ENCODE measurements at places on chromosomes 13 and 19.

DNA sequence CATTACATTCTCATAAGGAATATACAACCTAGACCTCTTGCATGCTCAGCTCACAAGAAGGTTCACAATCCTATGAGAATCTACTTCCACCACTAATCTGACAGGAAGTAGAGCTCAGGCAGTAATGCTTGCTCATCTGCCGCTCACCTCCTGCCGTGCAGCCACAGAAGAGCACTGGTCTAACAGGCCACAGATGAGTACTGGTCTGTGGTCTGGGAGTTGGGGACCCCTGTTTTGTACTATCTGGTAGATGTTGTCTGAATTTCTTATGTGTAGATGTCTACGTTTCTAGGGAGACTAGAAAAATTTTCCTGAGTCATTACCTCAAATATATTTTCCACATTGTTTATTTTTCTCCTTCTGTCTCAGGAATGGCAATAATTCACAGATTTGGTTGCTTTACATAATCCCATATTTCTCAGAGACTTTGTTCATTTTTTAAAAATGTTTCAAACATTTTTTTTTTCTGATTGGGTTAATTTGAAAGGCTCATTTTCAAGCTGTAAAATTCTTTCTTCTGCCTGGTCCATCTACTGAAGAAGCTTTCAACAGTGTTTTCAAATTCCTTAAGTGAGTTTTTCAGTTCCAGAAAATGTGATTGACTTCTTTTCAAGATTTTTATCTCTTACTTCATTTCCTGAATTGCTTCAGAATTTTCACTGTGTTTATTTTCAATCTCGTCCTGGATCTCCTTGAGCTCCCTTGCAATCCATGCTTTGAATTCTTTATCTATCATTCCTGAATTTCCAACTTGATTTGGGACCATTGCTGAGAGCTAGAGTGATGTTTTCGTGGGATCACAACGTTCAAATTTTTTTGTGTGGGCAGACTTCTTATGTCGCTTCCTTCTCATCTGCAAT is 1322.2 kb downstream of the PCDH9 start:
- DNase-seq: no peak

DNA sequence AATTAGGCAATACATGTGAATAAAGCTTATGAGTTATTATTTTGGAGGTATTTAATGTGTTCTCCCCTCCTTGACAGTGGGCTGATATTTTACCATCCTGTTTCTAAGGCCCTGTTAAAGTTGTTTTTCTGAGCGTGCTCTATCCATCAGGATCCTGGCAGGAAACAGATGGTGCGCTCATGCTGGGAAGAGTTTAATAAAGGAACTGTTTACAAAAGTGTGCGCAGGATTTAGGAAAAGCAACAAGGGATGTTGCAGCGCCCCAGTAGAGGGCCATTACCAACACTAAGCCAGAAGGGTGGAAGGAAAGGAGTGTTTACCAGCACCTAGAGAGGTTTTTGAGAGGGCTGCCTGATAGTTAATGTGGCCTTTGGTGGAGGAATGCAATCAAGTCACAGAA is 374.5 kb downstream of the KCNRG start:
- no peak for DNase-seq

DNA sequence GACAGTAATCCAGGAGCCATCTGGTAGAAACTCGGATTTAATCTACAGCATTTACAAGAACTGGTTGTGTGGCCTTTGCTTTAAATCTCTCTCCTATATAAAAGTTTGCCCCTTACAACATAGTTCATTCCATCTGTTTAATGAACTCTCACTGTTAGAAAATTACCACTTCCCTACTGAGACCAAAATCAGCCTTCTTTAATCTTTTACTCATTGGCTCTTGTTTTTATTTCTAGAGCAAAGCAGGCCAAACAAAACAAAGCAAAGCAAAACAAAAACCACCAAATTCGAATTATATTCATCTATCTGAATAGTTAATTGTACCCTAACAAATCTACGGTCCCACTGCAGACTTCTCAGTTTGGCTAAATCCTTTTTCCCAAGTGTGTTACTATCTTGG is 127.0 kb downstream of the UGGT2 start:
- DNase-seq: peak; percentile 9

DNA sequence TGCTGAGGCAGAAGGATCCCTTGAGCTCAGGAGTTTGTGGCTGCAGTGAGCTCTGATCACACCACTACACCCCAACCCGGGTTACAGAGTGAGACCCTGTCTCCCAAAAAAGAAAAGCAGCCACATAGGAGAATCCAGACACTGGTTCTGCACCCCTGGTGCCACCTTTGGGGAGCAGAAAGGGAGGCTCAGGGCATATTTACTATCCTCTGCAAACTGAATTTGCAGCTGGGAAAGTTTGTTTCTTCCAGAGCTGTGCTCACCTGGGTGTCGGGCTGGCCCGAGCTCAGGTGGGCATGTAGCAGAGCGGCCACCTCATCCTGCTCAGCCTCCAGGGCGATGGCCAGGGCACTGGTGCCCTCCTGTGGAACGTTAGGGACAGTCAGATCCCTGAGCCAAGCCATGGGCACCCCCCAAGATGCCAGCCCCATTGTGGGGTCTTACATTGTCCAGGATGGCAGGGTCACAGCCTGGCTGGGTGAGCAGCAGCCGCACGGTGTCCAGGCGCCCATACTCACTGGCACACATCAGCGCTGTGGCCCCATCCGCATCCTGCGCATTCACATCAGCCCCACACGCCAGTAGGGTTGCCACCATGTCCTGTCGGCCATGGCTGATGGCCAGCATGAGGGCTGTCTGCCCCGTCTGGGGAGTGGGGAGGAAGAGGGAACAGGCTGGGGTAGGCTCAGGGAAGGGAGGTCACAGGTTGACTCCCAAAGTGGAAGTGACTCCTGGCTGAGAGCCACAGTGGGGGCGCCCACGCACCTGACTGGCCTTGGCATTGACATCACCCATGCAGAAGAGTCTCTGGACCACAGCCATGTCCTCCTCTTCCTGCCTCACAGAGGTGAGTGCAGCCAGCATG is 3.1 kb downstream of the RPS28 start:
- DNase-seq: no peak

DNA sequence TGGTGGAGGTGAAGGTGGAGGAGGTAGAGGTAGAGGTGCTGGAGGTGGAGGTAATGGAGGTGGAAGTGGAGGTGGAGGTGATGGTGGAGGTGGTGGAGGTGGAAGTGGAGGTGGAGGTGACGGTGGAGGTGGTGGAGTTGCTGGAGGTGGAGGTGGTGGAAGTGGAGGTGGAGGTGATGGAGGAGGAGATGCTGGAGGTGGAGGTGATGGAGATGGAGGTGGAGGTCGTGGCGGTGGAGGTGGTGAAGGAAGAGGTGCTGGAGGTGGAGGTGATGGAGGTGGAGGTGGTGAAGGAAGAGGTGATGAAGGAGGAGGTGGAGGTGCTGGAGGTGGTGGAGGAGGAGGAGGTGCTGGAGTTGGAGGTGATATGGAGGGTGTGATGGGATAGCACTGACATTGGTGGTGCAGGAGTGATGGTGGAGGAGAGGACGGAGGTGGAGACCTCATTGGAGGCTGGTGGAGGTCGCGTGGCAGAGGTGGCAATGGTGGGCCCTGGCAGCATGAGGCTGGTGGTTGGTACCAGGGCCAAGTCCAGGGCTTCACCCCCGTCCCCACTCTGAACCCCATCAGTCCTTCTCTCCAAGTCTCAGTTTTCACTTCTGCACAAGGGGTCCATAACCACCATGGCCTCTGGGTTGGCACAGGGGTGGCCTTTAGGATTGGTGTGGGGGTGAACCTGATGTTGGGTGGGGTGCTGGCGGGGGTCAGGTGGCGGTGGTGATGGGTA is 15.8 kb downstream of the ONECUT3 start:
- DNase-seq: no peak

DNA sequence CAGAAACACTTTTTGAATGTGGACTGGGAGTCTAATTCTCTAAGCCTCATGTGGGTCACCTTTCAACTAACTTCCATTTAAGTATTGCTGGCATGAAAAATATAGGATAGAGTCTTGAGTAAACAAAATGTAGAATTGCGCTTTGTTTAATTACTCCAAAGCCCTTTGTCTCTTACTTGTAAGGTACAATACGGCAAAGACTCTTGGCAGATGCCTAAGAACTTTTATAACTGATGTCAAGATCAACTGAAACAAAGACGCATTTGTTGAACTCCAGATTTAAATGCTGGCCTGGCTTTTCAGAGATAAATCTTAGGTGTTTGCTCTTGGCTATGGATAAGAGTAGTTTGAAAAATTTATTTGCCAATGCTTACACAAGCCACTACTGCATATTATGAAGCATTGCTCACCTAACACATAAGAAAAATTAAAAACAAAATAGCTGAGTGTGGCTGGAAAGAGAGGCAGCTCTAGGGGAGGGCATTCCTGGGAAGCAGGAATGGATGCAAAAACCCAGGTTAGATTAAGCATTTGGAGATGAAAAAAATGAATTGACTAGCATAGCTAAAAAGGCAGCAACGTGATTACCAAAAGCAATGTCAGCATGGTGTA is 107.3 kb upstream of the STARD13 start:
- no peak for DNase-seq

DNA sequence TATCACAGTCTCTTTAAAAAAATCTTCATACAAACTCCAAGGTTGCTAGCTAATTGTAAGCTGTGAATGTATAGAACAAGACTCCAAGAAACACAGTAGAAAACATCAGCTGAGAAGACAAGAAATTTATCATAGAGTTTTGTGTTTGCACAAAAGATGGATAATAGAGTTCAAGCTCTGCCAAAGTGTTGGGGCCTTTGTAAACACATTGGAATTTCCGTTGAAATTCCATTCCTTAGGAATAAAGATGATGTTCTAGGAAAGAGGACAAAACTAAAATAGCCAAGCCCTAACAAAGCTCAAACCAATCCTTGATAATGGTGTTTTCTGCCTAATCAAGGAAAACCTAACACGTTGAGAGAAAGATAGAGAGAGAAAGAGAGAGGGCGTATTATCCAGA is 20.6 kb downstream of the LRRC63 start:
- no peak for DNase-seq

- no peak for DNase-seq
These were observed 7.5 kb downstream of the UBAC2 start for GRCh38 chr13:99208185-99208584.

All from choroid plexus epithelial cell (primary cell).